ENCODE measurements at places on chromosomes 5 and 9.
A peak's percentile ranks its signal among the peaks of the same experiment; 100 is the strongest.

DNA sequence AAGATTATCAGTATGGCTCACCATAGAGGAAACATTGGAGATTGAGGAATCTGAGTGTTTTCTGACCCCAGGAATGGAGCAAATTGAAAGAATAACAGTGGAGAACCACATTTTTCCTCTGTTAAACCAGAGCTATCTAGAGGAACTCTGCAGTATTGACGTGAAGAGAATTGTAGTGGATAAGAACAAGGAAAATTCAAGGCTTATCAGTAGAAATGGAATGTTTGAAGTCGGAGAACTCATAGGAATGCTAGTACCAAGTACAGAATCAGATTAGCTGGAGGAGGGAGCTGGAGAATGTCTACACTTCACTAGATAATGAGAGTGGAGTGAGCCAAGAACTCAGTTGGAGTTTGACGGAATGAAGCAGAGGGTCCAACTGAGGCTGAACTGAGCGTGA lies 50.3 kb downstream of the SNCAIP start:
- DNase-seq, result no peak

DNA sequence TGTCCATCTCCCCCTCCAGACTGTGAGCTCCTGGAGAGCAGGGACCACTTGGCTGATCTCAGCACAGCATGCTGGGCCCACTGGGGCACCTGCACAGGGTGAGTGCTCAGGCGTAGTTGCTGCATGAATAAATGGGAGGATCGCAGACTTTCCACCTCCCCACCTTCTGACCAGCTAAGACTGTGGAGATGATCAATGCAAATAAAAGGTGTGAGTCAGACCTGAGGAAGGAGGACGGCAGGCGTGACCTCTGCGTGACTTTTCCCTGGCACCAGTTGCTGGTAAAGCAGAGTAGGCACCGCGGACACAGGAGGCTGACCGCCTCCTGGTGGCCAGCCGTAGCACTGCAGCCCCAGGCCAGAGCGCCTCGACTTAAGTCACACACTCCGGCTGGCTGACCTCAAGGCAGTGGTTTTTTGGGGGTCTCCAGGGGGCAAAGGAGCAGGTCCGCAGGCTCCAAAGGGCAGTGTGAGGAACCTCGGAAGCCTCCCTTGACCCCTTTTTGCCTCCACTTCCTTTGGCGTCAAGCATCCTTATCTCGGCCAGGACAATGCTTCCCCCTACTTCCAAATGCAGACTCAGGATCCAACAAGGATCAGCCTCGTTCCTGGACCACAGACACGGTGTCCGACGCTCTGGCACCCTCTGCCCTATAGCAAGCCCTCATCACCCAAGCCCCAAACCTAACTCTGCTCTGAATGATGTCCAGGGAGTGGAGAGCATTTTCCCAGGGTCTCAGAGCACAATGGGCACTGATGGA lies 12.7 kb upstream of the TDRD7 start:
- peak; percentile 39 for DNase-seq

GRCh38 chr9:135514342-135515082 lies 6.7 kb upstream of the LCN1 start:
- DNase-seq, result no peak

DNA sequence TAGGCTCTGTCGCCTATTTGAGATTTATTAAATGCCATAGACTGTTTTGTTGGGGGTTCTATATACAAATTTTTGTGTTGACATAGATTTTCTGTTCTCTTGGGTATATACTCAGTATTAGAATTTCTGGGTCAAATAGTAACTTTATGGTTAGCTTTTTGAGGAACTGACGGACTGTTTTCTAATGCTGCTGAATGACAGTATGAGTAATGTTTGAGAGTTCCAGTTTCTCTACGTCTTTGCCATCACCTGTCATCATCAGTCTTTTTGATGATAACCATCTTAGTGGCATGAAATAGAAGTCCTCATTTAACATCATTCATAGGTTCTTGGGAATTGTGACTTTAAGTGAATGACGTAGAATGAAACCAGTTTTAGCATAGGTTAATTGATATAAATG lies 60.1 kb downstream of the CCDC171 start:
- no peak for DNase-seq

DNA sequence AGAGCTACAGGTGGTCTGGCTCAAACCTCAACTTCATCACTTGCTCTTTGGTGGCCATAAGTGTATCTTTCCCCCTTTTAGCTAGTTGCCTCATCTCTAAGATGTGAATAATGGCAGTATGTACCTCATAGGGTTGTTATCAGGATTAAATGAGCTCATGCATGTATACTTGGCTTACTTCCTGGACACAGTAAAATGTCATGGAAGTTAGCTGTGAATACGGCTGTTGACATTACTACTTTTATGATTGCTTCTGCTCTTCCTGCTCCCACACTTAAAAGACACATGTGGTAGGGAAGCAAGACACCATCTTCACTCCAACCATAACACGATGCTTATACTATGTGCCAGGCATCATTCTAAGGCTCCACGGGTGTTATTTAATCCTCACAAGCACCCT lies 114.5 kb upstream of the GPR151 start:
- no peak for DNase-seq

Data from stimulated activated CD4-positive, alpha-beta T cell treated with anti-CD3 and anti-CD28 coated beads, TNF-alpha, amount 100 ng/mL, for 1 hour (primary cell).